ENCODE measurements at places on chromosomes 13 and 19.

DNA sequence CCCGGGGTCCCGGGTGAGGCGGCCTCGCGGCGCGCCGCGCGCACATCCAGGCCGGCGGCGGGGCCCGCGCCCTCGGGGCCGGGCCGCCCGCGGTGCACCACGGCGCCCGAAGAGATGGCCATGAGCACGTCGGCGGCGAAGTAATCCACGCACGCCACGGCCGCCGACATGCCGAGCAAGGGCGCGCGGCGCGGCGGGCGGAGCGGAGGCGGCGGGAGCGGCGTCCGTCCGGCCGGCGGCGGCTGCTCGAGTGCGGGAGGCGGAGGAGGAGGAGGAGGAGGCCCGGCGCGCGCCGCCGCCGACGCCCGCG, at the start of gene KLF16:
Gene KLF16, minus strand, starts transcription at position 252 of the 310 bp plus-strand sequence. Its CDS starts 82 bp downstream, at position 170.
- no peak for DNase-seq

DNA sequence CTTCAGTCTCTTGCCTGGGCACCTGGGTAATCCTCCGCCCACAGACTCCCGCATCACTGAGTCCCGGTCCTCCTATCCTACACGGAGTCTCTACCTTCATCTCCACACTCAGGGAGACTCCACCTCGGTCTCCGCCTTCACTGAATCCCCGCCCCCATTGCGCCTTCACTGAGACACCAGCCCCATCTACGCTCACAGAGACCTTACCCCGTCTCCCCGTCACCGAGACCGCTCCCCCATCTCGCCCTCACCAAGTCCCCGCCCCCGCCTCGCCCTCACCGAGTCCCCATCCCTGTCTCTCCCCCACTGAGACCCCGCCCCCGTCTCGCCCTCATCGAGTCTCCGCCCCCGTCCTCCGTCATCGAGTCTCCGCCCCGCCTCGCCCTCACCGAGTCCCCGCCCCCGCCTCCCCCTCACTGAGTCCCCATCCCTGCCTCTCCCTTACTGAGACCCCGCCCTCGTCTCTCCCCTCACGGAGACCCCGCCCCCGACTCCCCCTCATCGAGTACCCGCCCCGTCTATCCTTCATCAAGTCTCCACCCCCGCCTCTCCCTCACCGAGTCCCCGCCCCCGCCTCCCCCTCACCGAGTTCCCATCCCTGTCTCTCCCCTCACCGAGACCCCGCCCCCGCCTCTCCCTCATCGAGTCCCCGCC, 23.1 kb upstream of the ZNF846 start:
- peak; percentile 96 for DNase-seq

- DNase-seq: no peak
These were observed 3.4 kb downstream of the DNMT1 start for GRCh38 chr19:10191347-10191746.

- DNase-seq: no peak
These were observed 109.5 kb upstream of the FNDC3A start for GRCh38 chr13:48866249-48866648.

DNA sequence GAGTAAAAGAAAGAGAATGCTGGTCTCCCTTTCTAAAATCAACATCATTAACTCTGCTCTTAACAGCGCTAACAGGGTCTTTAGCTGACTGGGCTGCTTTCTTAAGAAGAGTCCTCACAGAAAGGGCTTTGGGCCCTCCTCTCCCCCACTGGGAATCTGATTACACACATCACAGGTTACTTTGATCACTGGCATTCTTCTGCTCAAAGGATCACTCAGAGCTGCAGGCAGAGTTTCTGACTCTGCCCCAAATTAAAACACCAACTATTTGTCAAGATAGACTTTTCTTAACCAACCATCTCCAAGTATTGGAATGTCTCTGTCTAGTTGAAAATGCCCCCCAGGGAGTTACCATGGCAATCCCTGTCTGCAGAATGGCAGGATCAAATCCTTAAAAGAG, 31.1 kb upstream of the SIAH3 start:
- no peak for DNase-seq

- DNase-seq: no peak
These were observed 135.7 kb downstream of the MIPEP start for GRCh38 chr13:23753458-23753857.

- no peak for DNase-seq
These were observed 56.7 kb downstream of the GNG7 start for GRCh38 chr19:2645826-2646225.

DNA sequence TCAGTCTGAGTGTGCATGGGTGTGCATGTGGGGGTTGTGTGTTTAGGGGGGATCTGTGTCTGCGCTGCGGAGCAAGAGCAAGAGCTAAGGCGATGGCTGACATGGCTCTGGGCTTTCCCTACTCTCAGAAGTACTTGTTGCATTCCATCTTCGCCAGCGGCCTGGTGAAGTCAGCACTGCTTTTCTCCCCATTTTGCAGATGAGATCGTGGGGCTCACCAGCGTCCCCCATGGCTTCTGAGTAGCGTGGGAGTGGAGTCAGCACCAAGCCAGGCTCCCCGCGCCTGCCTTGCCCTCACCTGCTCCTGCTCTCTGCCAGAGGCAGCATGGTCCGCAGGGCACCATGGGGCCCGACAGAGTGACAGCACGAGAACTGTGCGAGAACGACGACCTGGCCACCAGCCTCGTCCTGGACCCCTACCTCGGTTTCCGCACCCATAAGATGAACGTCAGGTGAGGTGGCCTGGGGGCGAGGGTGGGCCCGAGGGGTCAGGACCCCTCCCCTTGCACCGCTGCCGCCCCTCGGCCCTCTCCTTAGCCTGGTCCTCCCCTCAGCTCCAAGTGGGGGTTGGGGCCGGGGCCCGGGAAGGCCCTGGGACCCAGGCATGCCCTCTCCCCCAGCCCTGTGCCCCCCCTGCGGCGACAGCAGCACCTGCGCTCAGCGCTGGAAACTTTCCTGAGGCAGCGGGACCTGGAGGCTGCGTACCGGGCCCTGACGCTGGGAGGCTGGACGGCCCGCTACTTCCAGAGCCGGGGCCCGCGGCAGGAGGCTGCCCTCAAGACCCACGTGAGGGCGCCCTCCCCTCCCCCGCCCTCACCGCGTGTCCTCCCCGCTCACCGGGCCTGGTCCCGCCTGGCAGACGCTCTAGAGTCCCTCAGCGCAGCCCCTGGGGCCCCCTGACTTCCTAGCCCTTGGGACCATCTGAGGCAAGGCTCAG, 2.2 kb downstream of the KMT5C start:
- no peak for DNase-seq

DNA sequence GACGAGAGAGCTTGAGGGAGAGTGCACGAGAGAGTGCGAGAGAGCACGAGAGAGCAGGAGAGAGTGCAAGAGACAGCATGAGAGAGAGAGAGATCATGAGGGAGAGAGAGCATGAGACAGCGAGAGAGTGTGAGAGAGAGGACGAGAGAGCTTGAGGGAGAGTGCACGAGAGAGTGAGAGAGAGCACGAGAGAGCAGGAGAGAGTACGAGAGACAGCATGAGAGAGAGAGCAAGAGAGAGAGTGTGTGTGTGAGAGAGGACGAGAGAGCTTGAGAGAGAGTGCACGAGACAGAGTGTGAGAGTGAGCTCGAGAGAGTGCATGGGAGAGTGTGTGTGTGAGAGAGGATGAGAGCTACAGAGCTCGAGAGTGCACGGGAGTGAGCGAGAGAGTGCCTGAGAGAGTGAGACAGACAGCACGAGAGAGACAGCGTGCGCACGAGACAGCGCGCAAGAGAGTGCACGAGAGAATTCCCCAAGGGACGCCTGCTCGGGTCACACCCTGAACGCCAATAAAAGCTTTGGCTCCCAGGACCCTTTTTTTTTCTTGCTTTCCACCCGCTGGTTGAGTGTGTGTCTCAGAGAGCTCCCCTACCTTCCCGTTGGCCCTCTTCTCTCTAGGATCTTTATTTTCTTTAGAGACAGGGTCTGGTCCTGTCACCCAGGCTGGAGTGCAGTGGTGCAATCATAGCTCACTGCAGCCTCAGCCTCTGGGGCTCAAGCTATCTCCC, 3.7 kb downstream of the CD70 start:
- DNase-seq: no peak

All from upper lobe of left lung (tissue), 6 donors.